ENCODE measurements at places on chromosomes 16 and 17.
A peak's percentile ranks its signal among the peaks of the same experiment; 100 is the strongest.

DNA sequence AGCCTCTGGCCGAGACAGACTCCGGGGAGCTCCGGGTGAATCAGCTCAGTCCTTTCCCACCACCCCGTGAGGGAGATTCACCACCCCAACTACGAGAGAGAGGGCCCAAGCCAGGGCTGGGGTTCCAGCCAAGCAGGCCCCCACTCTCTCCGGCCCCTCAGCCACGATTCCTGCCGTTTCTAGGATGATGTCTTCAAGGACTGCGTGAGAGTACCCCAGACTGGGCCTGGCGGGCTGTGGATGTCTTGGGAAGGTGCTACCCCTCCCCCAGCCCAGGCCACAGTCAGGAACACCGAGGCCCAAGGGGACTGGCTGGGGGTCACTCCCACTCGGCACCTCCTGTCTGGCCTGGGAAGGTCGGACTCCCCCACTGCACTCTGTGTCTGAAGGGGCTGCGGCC, 21.6 kb upstream of the PABPN1L start:
- no peak for DNase-seq

- no peak for DNase-seq
Measured at GRCh38 chr17:81027591-81028505, 7.1 kb upstream of the BAIAP2 start.

GRCh38 chr16:67165121-67166078, 855 bp downstream of the HSF4 start:
- DNase-seq = no peak

GRCh38 chr17:80614332-80615047, 69.9 kb downstream of the RPTOR start:
- DNase-seq = no peak

- peak; percentile 77 for DNase-seq
Measured at GRCh38 chr16:88650749-88651275, at the start of gene CYBA. TSS of gene CYBA (minus strand) at chr16:88651053. CDS start at chr16:88651013, 40 bp downstream.

DNA sequence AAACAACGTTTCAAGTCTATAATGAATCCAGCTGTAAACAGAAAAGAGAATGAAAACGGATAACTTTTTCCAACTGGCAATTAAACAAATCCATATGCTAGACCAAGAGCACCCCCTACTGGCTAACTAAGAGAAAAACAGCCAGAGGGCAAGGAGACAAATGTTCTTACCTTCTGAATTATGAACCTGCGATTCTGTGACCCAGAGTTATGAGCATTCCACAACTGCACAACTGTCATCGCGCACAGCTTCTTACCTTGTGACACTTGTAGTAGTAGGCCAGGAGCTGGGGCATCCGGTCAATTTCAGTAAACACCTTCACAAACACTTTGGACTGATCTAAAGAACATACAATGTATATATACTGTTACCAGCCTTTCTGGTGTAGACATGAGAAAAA, 18.6 kb downstream of the COG7 start:
- DNase-seq = peak; percentile 48
